Adrenal gland (tissue), 19 donors: ENCODE measurements at places on chromosomes 12 and 14. TPM values are rescaled to one million over a fixed set of nuclear protein-coding genes. Genes with fewer than 3 reads are reported as not detected.

- H3K27me3 ChIP-seq: no peaks in the 10 kb centered on the region
- no peak for DNase-seq
- H3K36me3 ChIP-seq: no peaks in the 10 kb centered on the region
- H3K4me1 ChIP-seq: peaks cover 7% of the 10 kb centered on the region
Measured at GRCh38 chr14:61691495-61691894, 3.8 kb upstream of the HIF1A start.

The USP44 gene
- 1.3 TPM for total RNA-seq

- no peaks in the 10 kb centered on the region for H3K27me3 ChIP-seq
- no peak for DNase-seq
- H3K4me1 ChIP-seq: no peaks in the 10 kb centered on the region
- no peak overlapping the region for H3K27ac ChIP-seq
- no peak overlapping the region for H3K4me3 ChIP-seq
Measured at GRCh38 chr14:42480255-42480654, 873.6 kb downstream of the LRFN5 start.

GRCh38 chr14:22650960-22651521 lies 6.9 kb upstream of the OR6J1 start:
- no peak for DNase-seq
- H3K27ac ChIP-seq: no peak overlapping the region
- H3K36me3 ChIP-seq: no peaks in the 10 kb centered on the region
- no peaks in the 10 kb centered on the region for H3K27me3 ChIP-seq
- no peak overlapping the region for H3K4me3 ChIP-seq

The HCFC2 gene
- total RNA-seq: 19.8 TPM

GRCh38 chr14:105093038-105093430 lies 27.8 kb upstream of the GPR132 start:
- H3K27me3 ChIP-seq: peaks cover 5% of the 10 kb centered on the region
- no peak overlapping the region for H3K4me3 ChIP-seq
- no peaks in the 10 kb centered on the region for H3K36me3 ChIP-seq
- peaks cover 23% of the 10 kb centered on the region for H3K4me1 ChIP-seq
- no peak for DNase-seq

The KRT74 gene
- not detected for total RNA-seq

The POTEG gene
- total RNA-seq: not detected

DNA sequence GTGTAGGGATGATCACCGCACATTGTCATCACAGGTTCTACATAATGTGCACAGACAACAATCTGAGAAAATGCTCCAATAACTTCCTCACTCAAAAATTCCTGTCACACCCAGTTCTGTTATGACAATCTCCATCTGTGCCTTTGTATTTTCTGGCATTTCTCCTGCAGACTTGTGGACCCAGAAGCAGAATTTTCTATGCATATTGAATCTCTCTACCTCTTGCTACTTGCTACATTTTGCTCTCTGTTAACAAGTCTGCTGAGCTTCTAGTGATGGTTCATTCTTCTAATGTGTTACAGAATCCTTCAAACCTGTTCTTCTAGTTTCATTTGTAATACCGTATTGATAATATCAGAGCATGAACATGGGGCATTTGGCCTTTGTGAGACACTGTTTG lies 127.8 kb upstream of the PTPRQ start:
- DNase-seq: no peak
- no peak overlapping the region for H3K4me3 ChIP-seq
- no peak overlapping the region for H3K27ac ChIP-seq
